ENCODE measurements at places on chromosomes 4 and X. TPM values are rescaled to one million over a fixed set of nuclear protein-coding genes. Genes with fewer than 3 reads are reported as not detected.

JCHAIN gene
- 48.5 TPM for total RNA-seq

PCDH7 gene
- total RNA-seq = 2.4 TPM

- H3K4me3 ChIP-seq = no peak overlapping the region
- no peak overlapping the region for H3K27ac ChIP-seq
- H3K4me1 ChIP-seq = no peaks in the 10 kb centered on the region
- DNase-seq = no peak
- H3K36me3 ChIP-seq = no peaks in the 10 kb centered on the region
Measured at GRCh38 chr4:111400741-111401140, 744.5 kb upstream of the FAM241A start.

- peaks cover 12% of the 10 kb centered on the region for H3K4me1 ChIP-seq
- peaks cover 5% of the 10 kb centered on the region for H3K36me3 ChIP-seq
- no peak for DNase-seq
Measured at GRCh38 chrX:54043541-54044125, 640 bp downstream of the PHF8 start.

GRCh38 chr4:110501826-110502225, 25.9 kb downstream of the ENPEP start:
- no peaks in the 10 kb centered on the region for H3K27me3 ChIP-seq
- no peak overlapping the region for H3K4me3 ChIP-seq
- no peak overlapping the region for H3K27ac ChIP-seq
- no peaks in the 10 kb centered on the region for H3K4me1 ChIP-seq
- DNase-seq = no peak

ADGRG2 gene
- total RNA-seq = 11.9 TPM

DNA sequence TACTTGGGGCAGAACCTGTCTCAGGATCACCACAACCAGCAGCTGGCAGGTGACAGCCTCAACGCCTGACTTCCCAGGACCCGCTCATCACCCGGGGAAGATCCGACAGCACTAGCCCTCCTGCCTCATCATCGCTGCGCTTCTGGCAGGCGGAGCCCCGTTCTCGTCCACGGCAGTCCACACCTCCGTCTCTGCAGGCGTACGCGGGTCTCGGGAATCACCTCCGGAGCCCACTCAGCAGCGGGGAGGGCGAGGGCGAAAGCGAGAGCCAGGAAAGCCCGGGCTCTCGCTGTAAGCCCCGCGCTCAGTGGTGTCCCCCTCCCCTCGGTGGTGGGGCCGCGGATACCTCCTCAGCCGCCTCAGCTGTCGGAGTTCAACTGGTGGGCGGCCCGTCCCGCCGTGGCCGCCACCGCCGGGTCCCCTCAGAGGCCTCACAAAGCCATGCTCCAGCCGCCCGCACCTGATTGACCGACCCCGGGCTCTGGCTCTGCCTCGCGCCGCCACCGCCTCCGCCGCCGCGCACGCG, 518 bp upstream of the CNKSR2 start:
- peak overlapping the region; percentile 58 for H3K4me3 ChIP-seq
- H3K36me3 ChIP-seq = no peaks in the 10 kb centered on the region
- H3K27me3 ChIP-seq = no peaks in the 10 kb centered on the region

DNA sequence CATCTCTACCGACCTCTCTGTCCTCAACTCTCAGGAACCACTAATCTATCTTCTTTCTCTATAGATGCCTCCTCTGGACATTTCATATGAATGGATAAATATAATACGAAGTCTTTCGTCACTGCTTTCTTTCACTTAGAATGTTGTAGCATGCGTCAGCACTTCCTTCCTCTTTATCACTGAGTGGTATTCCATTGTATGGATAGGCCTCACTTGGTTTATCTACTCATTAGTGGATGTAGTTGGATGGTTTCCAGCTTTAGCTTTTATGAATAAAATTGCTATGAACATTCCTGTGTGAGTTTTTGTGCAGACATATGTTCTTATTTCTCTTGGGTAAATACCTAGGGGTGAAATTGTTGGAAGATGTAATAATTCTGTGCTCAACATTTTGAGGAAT, 528.2 kb upstream of the FAT1 start:
- no peak for DNase-seq
- H3K4me1 ChIP-seq = no peaks in the 10 kb centered on the region
- no peaks in the 10 kb centered on the region for H3K36me3 ChIP-seq
- no peaks in the 10 kb centered on the region for H3K27me3 ChIP-seq

CPEB2 gene
- total RNA-seq = 4.0 TPM

DNA sequence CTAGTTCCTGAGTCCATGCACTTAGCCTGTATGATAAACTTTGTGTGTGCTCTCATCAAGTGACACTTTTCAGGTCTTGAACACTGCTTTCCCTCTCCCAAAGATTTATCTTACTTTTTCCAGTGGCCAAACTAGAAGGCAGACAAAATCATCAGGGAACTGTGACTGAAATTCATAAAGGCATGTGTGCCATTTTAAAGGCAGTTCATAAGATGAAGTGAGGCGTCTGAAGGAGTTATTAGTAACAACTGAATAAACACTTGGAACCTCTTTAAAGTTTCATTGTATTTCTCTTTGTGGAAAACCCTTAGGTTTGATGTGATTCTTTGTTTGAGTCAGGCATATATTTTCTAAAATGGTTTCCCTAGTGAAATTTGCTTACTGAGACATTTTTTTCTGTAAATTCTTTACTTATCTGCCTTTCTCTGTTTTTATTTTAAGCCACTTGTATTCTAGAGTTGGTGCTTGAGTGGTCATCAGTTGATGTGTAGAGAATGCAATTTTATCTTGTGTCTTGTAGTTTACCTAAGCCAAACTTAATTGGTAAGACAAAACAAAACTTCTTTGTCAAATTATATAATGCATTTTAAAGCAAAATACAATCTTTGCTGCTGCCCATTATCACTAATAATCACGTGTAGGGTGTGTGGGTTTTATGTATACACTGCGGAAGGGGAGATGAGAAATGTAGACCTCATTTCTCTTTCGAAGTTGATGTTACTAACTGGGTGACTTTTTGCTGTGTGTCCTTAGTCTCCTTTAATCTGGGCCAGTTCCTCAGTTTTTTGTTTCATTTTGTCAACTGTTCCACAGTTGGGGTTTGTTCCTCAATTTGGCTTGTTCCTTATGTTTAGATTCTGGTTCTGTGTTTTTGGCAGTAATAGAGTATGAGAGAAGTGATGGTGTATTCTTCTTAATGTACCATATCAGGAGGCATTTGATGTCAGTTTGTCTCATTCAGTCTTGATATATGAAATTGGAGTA, 56.8 kb downstream of the RBPJ start:
- H3K4me3 ChIP-seq = no peak overlapping the region
- H3K4me1 ChIP-seq = peaks cover 2% of the 10 kb centered on the region
- DNase-seq = no peak

DNA sequence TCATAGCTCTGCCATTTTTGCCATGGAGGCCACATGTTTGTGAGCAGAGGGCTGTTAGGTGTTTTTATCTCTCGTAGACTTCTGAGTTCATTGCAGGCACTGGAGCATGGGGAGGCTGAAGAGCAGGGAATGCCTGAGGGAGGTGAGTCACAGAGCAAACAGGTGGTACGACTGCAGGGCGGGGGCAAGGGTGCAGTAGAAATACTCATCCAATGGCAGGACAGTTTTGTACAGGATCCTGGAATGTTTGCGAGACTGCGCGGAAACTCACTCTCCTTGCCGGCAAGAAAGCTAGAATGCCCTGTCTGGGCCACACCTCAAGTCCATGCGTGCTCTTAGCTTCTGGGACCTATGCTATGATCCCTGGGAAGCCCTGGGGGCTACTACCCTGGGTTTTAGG, 20.0 kb upstream of the VCX2 start:
- no peak overlapping the region for H3K27ac ChIP-seq
- H3K27me3 ChIP-seq = no peaks in the 10 kb centered on the region
- no peak for DNase-seq
- no peaks in the 10 kb centered on the region for H3K4me1 ChIP-seq
- H3K36me3 ChIP-seq = no peaks in the 10 kb centered on the region

GRCh38 chr4:6495296-6495590, 22.8 kb upstream of the PPP2R2C start:
- DNase-seq = no peak
- H3K27ac ChIP-seq = no peak overlapping the region

Data from thymus (tissue), 14 donors.